ENCODE measurements at places on chromosomes 12 and 14. TPM values are rescaled to one million over a fixed set of nuclear protein-coding genes. Genes with fewer than 3 reads are reported as not detected.

GRCh38 chr12:47820631-47821345, 1.1 kb upstream of the HDAC7 start:
- peak; percentile 95 for DNase-seq
- no peaks in the 10 kb centered on the region for H3K27me3 ChIP-seq
- H3K27ac ChIP-seq, result peak overlapping the region; percentile 99
- H3K4me1 ChIP-seq, result peaks cover 39% of the 10 kb centered on the region
- no peaks in the 10 kb centered on the region for H3K36me3 ChIP-seq

DNA sequence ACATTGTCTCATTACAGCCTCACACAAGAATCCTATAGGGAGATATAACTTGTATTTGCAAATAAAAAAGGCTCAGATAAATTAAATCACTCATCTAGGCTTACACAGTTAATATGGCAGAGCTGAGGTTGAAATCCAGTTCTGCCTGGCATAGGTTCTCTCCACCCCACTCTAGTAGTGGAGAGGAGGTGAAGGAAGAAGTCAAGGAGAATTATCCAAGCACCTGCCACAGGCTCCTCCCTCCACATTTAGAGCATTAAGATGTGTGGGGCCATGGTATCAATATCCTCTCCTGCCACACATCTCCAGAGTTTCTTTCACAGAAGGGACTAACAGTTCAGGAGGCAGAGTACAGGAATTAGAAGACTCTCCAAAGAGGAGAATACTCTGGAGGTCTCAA, 22.5 kb upstream of the STAC3 start:
- no peak for DNase-seq
- no peak overlapping the region for H3K27ac ChIP-seq
- H3K4me1 ChIP-seq, result peaks cover 5% of the 10 kb centered on the region

GRCh38 chr12:32568228-32568627, 110.9 kb upstream of the DNM1L start:
- H3K4me1 ChIP-seq, result peaks cover 15% of the 10 kb centered on the region
- peaks cover 6% of the 10 kb centered on the region for H3K36me3 ChIP-seq
- peak; percentile 90 for DNase-seq
- H3K27me3 ChIP-seq, result no peaks in the 10 kb centered on the region

- no peaks in the 10 kb centered on the region for H3K27me3 ChIP-seq
- peak; percentile 69 for DNase-seq
- H3K27ac ChIP-seq, result no peak overlapping the region
Observed at GRCh38 chr12:122793685-122794106, 19.3 kb downstream of the CCDC62 start.

DNA sequence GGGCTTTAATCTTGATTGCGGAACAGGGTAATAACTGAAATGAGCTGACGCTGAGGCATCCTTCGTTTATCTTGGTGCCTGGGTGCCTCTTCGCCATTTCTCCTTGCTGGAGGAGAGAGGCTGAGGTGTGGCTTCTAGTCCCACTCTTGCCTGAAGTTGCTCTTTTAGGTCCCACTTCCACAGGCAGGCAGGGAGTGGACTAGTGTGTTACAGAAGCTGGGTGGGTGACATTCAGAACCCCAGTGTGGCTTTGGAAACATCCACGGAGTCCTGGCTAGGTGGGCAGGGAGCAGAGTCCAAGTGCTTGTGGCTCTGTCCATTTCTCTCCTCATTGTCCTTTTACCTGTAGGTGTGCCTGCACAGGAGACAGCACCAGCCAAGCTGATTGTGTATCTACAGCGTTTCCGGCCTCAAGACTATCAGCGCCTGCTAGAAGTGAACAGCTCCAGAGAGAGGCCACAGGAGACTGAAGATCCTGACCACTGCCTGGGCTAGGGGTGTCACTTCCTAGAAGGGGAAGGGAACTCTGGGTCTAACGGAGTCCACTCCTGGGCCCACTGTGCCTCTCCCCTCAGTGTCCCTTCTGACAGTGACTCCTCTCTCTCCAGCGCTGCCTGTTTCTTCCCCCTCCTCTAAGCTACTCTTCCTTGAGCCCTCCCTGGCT, 2.4 kb downstream of the THTPA start:
- H3K27me3 ChIP-seq, result no peaks in the 10 kb centered on the region
- no peak overlapping the region for H3K4me3 ChIP-seq
- H3K36me3 ChIP-seq, result peaks cover 7% of the 10 kb centered on the region

GRCh38 chr14:35257809-35258208, 34.4 kb upstream of the PSMA6 start:
- no peaks in the 10 kb centered on the region for H3K27me3 ChIP-seq
- H3K4me1 ChIP-seq, result no peaks in the 10 kb centered on the region
- peak; percentile 55 for DNase-seq
- H3K36me3 ChIP-seq, result no peaks in the 10 kb centered on the region

DNA sequence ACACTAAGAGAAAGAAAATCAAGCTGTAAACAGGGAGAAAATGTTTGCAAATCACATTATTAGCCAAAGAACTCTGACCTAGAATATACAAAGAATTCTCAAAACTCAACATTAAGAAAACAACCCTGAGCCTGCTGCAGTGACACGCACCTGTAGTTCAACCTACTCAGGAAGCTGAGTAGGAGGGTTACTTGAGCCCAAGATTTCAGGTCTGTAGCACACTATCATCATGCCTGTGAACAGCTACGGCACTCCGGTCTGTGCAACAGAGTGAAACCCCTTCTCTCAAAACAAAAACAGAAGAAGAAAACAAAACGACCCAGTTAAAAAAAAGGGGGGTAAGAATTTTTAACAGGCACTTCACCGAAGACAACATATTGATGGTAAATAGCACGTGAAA, 20.8 kb downstream of the SAV1 start:
- H3K27me3 ChIP-seq, result no peaks in the 10 kb centered on the region
- H3K4me1 ChIP-seq, result peaks cover 13% of the 10 kb centered on the region
- H3K36me3 ChIP-seq, result peaks cover 15% of the 10 kb centered on the region
- no peak for DNase-seq
- peak overlapping the region; percentile 76 for H3K27ac ChIP-seq

GRCh38 chr14:77186911-77187648, 5.5 kb downstream of the TMEM63C start:
- peak; percentile 26 for DNase-seq
- H3K27me3 ChIP-seq, result peaks cover 25% of the 10 kb centered on the region
- H3K27ac ChIP-seq, result no peak overlapping the region
- no peak overlapping the region for H3K4me3 ChIP-seq

- no peak overlapping the region for H3K4me3 ChIP-seq
- no peak for DNase-seq
Observed at GRCh38 chr14:104792101-104792884, 3.3 kb downstream of the AKT1 start.

DNA sequence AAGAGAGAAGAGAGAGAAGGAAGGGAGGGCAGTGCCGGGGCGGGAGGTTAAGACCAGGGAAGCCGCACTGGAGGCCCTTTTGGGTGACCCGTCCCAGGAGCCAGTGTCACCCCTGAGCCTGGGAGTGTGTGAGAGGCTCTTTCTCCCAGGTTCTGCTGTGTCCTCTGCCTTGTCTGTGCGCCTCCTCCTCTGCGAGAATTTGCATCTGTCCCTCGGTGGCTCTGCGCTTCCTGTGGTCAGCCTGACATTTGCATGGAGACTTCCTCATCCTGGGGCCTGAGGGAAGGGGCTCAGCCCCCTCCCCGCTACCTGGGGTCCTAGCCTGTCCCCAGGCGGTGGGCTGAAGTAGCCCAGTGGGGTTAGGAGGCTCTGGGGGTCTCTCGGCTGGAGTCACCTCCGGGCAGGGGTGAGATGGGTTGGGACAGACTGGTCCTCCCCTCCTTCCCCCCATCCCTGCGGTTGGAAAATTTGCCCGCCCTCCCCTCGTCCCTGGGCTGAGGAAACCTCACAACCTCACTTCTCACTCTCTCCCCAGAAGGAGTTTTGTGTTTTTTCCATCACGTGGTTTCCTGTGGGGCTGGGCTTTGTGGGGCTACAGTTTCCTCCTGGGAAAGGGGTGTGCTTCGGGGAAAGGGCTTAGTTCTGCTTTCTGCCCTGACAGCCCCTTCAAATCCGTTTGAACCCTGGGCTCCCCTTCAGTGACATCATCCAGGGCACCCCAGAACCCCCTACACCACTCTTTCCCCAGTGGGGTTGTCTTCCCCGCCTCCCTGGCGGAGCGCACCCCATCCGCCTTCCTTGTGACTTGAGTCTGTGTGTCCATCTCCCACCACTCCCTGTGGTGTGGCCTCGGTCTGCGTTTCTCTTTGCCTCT, 2.5 kb downstream of the PTPN6 start:
- no peaks in the 10 kb centered on the region for H3K27me3 ChIP-seq
- H3K36me3 ChIP-seq, result no peaks in the 10 kb centered on the region
- 0 out of 2 replicates have a peak, but pooled peaks cover 2% of the 10 kb centered on the region for H3K4me1 ChIP-seq
- H3K4me3 ChIP-seq, result no peak overlapping the region
- no peak overlapping the region for H3K27ac ChIP-seq

DNA sequence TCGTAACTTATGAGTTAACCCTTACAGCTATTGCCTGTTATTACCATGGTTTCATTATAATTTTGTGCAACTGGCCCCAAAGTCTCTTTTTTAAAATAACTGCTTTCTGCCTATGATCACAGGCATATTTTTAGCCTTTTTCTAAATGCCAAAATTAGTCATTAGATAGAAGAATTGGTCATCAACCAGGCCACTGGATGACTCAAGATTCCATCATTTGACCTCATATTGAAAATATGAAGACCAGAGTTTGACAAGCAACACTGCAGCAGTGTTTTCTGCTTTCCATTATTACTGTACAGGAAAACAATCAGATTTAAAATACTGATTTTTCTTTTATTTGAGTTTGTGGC, 54.7 kb upstream of the OTOGL start:
- no peaks in the 10 kb centered on the region for H3K27me3 ChIP-seq
- no peak overlapping the region for H3K27ac ChIP-seq
- H3K4me3 ChIP-seq, result no peak overlapping the region
- DNase-seq, result peak; percentile 94
- peaks cover 4% of the 10 kb centered on the region for H3K4me1 ChIP-seq
- no peaks in the 10 kb centered on the region for H3K36me3 ChIP-seq

DNA sequence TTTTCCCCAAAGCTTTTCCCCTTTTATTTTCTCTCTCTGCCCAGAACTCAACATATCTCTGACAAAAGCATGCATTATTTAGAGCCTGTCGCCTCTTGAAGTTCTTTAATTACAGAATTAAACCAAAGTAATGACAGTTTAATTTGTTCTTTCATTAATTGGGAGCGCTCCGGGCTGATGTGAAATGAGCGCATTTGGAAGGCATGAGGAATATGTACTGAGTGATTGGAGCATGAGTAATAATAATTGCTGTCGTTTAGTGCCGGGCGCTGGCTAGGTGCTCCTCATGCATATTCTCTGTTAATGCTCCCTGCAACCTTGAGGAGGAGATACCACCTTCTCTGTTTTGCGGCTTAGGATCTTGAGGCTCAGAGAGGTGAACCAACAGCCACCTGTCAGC, 120.5 kb downstream of the SLC25A47 start:
- no peak overlapping the region for H3K4me3 ChIP-seq
- no peaks in the 10 kb centered on the region for H3K36me3 ChIP-seq
- peaks cover 29% of the 10 kb centered on the region for H3K4me1 ChIP-seq
- no peaks in the 10 kb centered on the region for H3K27me3 ChIP-seq
- no peak overlapping the region for H3K27ac ChIP-seq

DNA sequence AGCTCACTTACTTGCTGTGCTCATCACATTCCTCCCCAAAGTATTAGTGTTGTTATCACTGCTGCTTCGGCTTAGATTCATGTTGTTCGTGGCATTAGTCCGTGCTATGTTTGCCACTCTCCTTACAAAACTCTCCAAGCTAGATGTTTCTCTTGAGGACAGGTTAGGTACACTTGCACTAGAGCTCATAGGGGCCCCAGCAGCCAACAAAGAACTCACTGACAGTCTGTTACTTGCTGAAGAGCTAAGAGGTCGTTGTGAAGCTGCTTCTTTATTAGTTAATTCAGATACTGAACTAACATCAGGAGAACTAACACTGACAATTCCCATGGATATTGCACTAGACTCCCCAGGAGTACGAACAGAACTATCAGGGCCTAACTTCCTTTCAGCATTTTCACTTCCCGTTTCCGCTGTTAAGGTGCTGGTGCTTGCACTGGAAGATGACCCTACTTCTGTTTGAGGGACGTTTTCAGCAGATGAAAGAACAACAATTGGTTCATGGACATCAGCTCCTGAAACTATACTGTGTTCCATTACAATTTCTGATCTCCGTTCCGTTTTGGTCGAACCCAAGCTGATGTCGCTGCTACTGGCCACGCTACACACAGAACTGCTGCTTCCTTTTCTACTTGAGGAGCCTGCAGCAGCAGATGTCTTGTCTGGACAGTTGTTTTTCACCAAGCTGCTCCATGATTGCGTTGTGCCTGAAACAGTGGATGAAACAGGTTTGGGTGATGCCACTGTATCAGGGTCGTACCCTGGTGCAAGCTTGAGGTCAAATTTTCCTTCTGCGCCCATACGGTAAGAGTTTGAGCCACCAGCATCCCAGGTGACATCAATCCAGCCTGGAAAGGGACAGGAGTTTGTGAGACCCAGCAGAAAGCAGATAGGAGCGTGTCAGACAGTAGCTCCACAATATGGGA, 78.7 kb downstream of the HECTD1 start:
- H3K36me3 ChIP-seq, result peaks cover 32% of the 10 kb centered on the region
- H3K27me3 ChIP-seq, result no peaks in the 10 kb centered on the region
- no peak overlapping the region for H3K27ac ChIP-seq
- no peak for DNase-seq
- H3K4me3 ChIP-seq, result no peak overlapping the region
- H3K4me1 ChIP-seq, result no peaks in the 10 kb centered on the region

DNA sequence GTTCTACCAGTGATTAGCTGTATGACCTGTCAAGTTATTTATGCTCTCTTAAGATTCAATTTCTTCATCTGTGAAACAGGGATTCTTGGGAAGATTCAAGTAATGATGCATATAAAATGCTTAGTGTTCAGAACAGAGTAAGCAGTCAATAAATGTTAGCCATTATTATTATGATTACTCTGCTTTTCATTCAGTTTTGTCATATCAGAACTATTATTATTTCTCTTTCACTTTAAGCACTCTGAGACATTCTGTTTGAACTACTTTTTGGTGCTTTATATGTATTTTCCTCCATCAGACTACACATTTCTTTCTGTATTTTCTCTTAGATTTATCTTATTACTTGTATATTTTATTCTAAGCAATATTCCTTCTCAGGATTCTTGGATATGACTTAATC, 81.2 kb downstream of the CFAP54 start:
- H3K4me1 ChIP-seq, result no peaks in the 10 kb centered on the region
- H3K27me3 ChIP-seq, result no peaks in the 10 kb centered on the region

DNA sequence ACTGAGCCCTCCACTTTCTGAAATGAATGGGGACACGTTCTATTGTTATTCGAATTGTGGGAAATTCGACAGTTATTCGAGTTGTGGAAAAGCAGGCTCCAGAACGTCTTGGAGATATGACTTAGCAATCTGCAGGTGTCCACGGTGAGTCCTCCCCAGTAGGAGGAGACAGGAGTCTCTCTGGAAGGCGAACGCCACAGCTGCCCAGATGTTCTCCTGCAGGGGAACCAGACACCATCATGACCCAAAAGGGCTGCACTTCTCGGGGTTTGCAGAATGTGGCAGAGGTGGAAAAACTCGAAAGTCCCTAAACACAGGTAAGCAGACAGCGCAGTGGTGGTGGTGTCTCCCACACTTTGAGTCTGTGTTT, 363.6 kb upstream of the SFSWAP start:
- no peaks in the 10 kb centered on the region for H3K36me3 ChIP-seq
- H3K27ac ChIP-seq, result no peak overlapping the region
- no peaks in the 10 kb centered on the region for H3K4me1 ChIP-seq
- DNase-seq, result no peak
- H3K4me3 ChIP-seq, result no peak overlapping the region

The CCDC177 gene
- not detected for total RNA-seq

The DHRS2 gene
- 0.18 TPM for total RNA-seq

The FAM90A1 gene
- not detected for total RNA-seq

The ZNF839 gene
- 5.7 TPM for total RNA-seq

The VRTN gene
- not detected for total RNA-seq

The PPP1R1A gene
- total RNA-seq, result not detected

The RNU4-1 gene
- under 0.01 TPM for total RNA-seq

The CMAS gene
- 19.4 TPM for total RNA-seq

The GOLGA5 gene
- total RNA-seq, result 59.5 TPM

The P2RX2 gene
- not detected for total RNA-seq

All from IMR-90 (cell line).